ENCODE measurements at places on chromosomes 12 and 14. TPM values are rescaled to one million over a fixed set of nuclear protein-coding genes. Genes with fewer than 3 reads are reported as not detected.

KCNH3 gene
- total RNA-seq: 0.64 TPM

TTC5 gene
- total RNA-seq: 10.0 TPM

CRACR2A gene
- total RNA-seq: 0.92 TPM

DAO gene
- total RNA-seq: not detected

DNA sequence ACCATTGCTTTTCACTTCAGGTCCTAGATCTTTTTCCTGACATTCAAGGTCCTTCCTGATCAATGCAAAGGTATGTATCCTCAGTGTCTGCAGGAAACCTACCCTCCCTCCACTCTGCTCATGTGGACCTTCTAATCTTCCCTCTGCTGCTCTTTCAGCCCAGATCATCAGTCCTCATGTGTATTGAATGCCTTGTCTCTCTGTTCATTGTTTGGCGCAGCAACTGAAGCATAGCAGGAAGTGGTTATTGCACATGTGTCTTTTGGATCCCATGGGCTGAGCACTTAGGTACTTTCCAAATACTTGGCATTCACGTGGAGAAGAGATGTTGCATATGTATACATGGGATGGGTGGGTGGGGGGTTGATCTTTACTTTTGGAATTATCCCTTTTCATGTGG is 4.3 kb upstream of the NIN start:
- DNase-seq: no peak

DNA sequence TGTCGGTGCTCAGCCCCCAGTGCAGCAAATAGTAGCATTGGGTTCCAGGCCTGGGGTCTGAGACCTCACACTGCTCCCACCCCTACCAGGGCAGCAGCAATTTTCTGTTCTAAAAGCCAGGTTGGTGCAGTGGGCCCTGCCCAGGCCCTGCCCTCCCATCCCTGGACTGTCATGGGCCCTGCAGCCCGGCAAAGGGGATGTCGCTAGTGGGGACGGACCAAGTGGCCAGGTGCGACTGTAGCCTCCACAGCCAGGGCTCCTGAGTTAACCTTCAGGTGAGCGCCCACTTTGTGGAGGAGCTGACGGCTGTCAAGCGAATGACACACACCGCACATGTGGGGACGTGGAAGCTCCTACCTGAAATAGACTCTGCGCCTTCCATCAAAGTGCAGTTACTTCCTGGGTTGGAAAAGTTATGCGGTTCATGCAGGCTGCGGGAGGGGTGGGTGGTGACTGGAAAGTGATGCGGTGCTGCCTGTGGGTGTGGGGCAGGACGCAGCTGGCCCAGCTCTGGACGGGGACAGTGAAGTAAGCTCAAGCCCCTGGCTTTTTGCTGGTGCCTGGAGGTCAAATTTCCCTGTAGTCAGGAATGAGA is 1.5 kb downstream of the INF2 start:
- no peak for DNase-seq

FBRSL1 gene
- 104 TPM for total RNA-seq

GRCh38 chr12:132329036-132329719 is at the start of gene GALNT9:
Gene GALNT9 (minus strand): TSS chr12:132329589. CDS start chr12:132329203, 386 bp downstream.
- DNase-seq: no peak

GRCh38 chr12:95996034-95996658 is at the start of gene HAL:
Gene HAL (minus strand): TSS chr12:95996344. CDS start chr12:95995910, 434 bp downstream.
- no peak for DNase-seq

GRCh38 chr14:100577986-100578431 is 9.2 kb downstream of the BEGAIN start:
- DNase-seq: no peak

GRCh38 chr12:20508359-20508758 is 140.0 kb downstream of the PDE3A start:
- DNase-seq: no peak

- no peak for DNase-seq
These were observed 16.1 kb upstream of the ANHX start for GRCh38 chr12:133251732-133252131.

DNA sequence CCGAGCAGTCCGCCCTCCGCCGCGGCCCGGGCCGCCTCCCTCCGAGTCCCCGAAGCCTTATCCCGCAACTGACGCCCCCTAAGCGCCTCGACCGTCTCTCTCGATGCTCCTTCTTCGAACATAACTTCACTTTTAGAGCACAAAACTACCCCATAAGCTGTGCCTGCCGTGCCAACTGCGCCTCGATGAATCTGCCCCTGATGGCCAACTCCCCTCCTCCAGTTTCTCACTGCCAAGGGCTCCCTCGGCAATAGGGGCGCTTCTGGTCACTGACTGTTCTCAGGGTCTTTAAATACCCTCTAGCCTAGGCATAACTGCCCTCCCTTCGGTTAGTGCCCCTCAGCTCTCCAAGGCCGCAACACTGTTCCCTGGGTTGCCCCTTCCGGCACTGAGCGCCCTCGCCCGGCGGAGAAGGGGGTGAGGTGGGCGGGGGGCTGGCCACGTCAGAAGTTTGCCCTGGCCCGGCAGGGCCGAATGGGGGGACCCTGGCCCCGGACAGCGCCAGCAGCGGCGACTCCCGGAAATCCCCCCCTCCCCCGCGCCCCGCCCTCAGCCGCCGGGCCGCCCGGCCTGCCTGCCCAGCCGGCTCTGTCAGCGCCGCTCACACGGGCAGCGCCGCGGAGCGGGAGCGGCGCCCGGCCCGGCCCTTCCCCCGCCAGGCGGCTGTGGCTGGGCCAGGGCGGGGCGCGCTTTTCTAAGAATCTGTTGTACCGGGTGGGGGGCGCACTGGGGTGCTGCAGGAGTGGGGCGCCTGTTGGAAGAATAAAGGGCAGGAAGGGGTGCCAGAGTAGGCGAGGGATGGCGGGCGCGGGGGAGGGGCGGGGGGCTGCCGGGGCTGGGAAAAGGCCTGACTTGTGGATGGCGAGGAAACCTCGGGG is 10.6 kb downstream of the RARG start:
- DNase-seq: no peak

GSC gene
- not detected for total RNA-seq
